ENCODE measurements at places on chromosomes 11 and 22. TPM values are rescaled to one million over a fixed set of nuclear protein-coding genes. Genes with fewer than 3 reads are reported as not detected.
A peak's percentile ranks its signal among the peaks of the same experiment; 100 is the strongest.

GRCh38 chr11:129766898-129767604 is 48.6 kb upstream of the TMEM45B start:
- no peaks in the 10 kb centered on the region for H3K27me3 ChIP-seq
- no peak overlapping the region for H3K4me3 ChIP-seq
- H3K36me3 ChIP-seq: no peaks in the 10 kb centered on the region
- no peak overlapping the region for H3K27ac ChIP-seq
- no peaks in the 10 kb centered on the region for H3K4me1 ChIP-seq

- no peaks in the 10 kb centered on the region for H3K27me3 ChIP-seq
- peak; percentile 86 for DNase-seq
- no peaks in the 10 kb centered on the region for H3K36me3 ChIP-seq
- H3K4me1 ChIP-seq: peaks cover 51% of the 10 kb centered on the region
- H3K4me3 ChIP-seq: no peak overlapping the region
Measured at GRCh38 chr11:122709039-122709760, 53.7 kb downstream of the UBASH3B start.

DNA sequence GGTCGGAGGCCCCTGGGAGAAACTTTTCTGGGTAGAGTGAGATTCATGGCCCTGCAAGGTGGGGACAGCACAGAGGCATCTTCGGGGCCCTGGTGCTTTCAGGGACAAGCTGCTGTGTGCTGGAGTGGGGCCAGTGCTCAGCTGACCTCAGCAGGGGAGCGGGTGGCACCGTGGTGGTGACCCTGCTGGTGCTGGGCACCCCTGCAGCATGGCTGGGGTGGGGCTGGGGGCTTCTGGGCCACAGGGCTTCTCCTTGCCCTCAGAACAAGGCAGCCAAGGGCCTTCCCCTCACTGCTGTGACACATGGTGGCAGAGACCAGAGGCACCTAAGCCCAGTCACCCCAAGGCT is 24.9 kb upstream of the GNB1L start:
- no peaks in the 10 kb centered on the region for H3K36me3 ChIP-seq
- peak overlapping the region; percentile 14 for H3K27ac ChIP-seq
- H3K4me1 ChIP-seq: peaks cover 68% of the 10 kb centered on the region
- no peak for DNase-seq
- H3K27me3 ChIP-seq: no peaks in the 10 kb centered on the region

GRCh38 chr22:46162285-46162684 is 12.0 kb downstream of the PPARA start:
- H3K36me3 ChIP-seq: no peaks in the 10 kb centered on the region
- no peak for DNase-seq
- H3K4me1 ChIP-seq: peaks cover 9% of the 10 kb centered on the region
- H3K4me3 ChIP-seq: no peak overlapping the region
- H3K27me3 ChIP-seq: no peaks in the 10 kb centered on the region

- H3K4me1 ChIP-seq: peaks cover 59% of the 10 kb centered on the region
- H3K4me3 ChIP-seq: no peak overlapping the region
- H3K27me3 ChIP-seq: no peaks in the 10 kb centered on the region
- no peak overlapping the region for H3K27ac ChIP-seq
- peaks cover 49% of the 10 kb centered on the region for H3K36me3 ChIP-seq
Measured at GRCh38 chr22:39311592-39312400, 7.6 kb downstream of the RPL3 start.

DNA sequence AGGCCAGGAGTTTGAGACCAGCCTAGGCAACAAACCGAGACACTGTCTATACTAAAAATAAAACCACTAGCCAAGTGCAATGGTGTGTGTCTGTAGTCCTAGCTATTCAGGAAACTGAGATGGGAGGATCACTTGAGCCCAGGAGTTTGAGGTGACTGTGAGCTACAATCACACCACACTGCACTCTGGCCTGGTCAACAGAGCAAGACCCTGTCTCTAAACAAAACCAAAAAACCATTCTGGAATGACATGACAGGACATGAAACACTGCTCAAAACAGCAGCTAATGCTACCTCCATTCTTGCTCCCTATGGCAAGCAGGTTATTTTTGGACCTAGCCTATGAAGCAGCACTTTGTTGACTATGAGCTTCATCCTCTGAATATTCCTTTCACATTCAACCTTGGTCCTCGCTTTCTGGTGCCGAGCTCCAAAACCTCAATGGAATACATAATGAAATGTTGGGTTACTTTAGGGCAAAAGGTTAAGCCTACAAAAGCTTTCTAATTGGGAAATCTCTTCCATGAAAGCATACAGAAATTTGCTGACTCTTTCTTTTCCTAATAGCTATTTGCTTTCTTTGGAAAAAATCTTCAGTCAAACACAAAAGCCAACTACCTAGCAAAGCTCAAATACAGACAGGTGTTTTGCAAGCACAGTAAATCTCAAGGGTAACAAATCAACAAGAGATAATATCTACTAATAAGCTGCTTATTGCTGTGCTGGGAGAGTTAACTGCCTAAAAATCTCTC is 21.1 kb downstream of the SIK3 start:
- no peak overlapping the region for H3K27ac ChIP-seq
- peaks cover 10% of the 10 kb centered on the region for H3K4me1 ChIP-seq
- no peaks in the 10 kb centered on the region for H3K36me3 ChIP-seq

DNA sequence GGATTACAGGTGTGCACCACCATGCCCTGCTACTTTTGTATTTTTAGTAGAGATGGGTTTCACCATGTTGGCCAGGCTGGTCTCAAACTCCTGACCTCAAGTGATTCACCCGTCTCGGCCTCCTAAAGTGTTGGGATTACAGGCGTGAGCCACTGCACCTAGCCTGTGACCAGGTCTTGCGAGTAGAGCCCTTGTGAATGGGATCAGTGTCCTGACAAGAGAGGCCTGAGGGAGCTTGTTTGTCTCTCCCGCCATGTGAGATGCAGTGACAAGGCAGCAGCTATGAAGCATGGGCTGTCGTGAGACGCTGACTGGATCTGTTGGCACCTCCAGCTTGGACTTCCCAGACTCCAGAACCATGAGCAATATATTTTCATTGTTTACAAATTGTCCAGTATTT is 69.3 kb downstream of the LRRC32 start:
- DNase-seq: no peak
- no peaks in the 10 kb centered on the region for H3K27me3 ChIP-seq
- no peaks in the 10 kb centered on the region for H3K36me3 ChIP-seq
- peaks cover 18% of the 10 kb centered on the region for H3K4me1 ChIP-seq

GRCh38 chr11:116232364-116232828 is 540.4 kb downstream of the BUD13 start:
- no peak overlapping the region for H3K4me3 ChIP-seq
- no peak overlapping the region for H3K27ac ChIP-seq
- H3K27me3 ChIP-seq: no peaks in the 10 kb centered on the region
- DNase-seq: peak; percentile 26

DNA sequence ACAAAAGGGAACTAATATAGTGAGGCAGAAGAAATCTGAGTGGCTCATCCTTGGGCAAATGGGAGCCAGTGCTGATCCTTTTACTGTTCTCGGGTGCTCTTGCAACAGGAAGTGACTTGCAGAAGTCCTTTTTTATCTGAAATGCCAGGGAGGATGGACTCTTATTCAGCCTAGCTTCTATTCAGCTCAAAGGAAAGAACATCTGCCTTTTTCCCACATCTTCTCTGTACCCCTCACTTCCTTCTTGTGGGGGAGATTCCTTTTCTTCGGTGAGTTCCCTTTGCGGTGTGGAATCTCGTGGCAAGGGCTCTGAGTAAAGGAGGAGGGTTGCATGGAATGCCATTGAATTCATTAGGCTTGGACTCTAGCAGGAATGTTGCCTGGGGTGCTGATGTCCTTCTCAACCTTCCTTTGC is 76.2 kb downstream of the ZBTB16 start:
- no peak overlapping the region for H3K4me3 ChIP-seq
- H3K36me3 ChIP-seq: no peaks in the 10 kb centered on the region

- peak overlapping the region; percentile 97 for H3K27ac ChIP-seq
- H3K4me1 ChIP-seq: peaks cover 21% of the 10 kb centered on the region
- peaks cover 18% of the 10 kb centered on the region for H3K36me3 ChIP-seq
Measured at GRCh38 chr11:70204466-70204799, 1.3 kb downstream of the FADD start.

DNA sequence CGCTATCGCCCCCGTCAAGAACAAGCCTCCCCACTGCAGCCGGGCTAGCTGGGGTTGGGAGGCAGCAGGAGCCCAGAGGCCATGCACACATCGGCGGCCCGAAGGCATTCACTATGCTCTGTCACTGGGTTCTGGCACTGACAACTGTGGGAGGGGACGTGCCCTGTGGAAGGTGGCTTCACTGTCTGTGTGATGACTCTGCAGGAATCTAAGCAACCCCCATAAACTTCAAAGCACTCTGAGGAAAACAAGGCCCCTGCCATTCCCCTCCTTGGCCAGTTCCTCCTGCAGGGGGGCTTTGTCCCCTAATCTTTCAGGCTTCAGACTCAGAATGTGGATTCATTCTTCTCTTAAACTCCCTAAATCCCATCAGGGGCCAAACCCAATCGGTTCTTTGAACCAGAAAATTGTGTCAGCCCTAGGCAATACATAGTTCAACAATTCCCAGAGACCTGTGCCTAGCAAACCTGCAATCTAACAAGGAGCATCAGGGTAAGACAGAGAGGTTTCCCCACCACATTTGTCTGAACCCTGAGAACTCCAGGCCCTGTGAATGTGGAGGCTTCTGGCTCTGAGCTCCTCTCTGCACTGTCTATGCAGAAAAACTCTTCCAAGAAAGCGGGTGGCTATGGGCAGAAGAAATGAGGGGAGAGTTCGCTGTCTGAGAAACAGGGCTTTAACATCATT is 1477.2 kb downstream of the TBC1D22A start:
- no peak overlapping the region for H3K4me3 ChIP-seq
- no peaks in the 10 kb centered on the region for H3K4me1 ChIP-seq
- no peak for DNase-seq
- H3K27ac ChIP-seq: no peak overlapping the region
- no peaks in the 10 kb centered on the region for H3K27me3 ChIP-seq

DNA sequence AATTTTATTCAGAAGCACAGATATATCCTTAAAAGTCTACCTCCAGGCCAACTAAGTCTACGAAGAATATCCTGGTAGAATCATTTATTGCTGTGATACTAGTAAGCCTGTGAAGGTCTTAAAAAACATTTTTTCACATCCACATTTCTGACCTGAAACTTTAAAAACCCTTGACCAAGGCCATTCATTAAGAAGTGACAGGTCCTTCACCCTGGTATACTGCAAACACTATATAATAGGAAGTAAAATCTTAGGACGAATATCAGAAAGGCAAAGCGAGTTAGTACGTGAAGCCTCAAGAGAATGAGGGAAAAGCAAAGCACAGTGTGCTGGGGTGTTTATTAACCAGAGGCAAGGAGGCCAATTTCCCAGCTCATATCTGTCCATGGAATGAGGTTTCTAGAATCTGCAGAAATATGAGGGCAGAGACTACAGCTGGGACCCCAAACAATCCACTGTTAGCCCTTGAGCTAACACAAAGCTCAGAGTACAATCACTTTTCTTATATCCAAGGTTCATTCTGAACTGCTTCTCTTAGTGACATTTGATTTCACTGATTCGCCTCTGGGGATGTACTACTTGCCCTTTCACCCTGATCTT is 71.0 kb downstream of the AMBRA1 start:
- no peaks in the 10 kb centered on the region for H3K27me3 ChIP-seq
- H3K4me3 ChIP-seq: no peak overlapping the region
- DNase-seq: no peak
- peaks cover 19% of the 10 kb centered on the region for H3K4me1 ChIP-seq

GRCh38 chr11:126061707-126062678 is 673 bp downstream of the CDON start:
- no peak for DNase-seq
- H3K4me1 ChIP-seq: no peaks in the 10 kb centered on the region
- H3K27me3 ChIP-seq: peaks cover 49% of the 10 kb centered on the region
- no peak overlapping the region for H3K27ac ChIP-seq
- H3K36me3 ChIP-seq: no peaks in the 10 kb centered on the region

GRCh38 chr11:22763166-22763565 is 66.4 kb downstream of the SVIP start:
- H3K27me3 ChIP-seq: no peaks in the 10 kb centered on the region
- H3K27ac ChIP-seq: no peak overlapping the region
- no peak overlapping the region for H3K4me3 ChIP-seq
- DNase-seq: no peak
- H3K4me1 ChIP-seq: no peaks in the 10 kb centered on the region

- H3K27me3 ChIP-seq: no peaks in the 10 kb centered on the region
- no peak overlapping the region for H3K27ac ChIP-seq
- H3K4me1 ChIP-seq: peaks cover 10% of the 10 kb centered on the region
- no peaks in the 10 kb centered on the region for H3K36me3 ChIP-seq
- no peak for DNase-seq
- H3K4me3 ChIP-seq: no peak overlapping the region
Measured at GRCh38 chr11:76690736-76691135, 20.2 kb upstream of the LRRC32 start.

DNA sequence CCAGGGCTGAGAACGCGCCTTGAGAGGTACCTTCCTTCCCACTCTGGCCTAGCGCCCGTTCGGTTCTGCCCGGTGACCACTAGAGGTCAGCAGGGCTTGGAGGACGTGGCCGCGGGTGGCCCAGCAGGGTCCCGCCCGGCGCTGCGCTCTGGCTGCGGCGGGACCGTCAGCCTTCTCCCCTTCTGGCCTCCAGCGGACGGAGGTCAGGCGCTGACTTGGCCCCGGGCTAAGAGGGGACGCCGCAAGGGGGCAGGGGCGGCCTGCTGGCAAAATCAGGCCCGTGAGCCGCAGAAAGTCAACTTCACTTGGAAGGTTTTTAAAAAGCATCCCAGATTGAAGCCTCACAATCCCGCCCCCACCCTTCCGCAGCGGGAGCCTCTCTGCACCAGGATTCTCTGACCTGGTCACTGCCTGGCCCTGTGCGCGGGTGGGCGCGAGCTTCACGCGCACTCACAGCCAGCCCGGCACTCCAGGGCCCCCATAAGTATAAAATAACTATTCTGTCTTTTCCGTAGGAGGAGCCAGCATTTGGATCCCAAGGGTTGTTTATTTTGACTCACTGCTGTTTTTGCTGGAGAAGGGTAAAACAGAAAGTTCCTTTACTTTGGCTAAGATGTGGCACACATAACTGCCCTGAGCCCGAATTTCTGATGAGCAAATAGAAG is 23.2 kb upstream of the ZBTB16 start:
- H3K4me1 ChIP-seq: no peaks in the 10 kb centered on the region
- H3K27me3 ChIP-seq: peaks cover 19% of the 10 kb centered on the region
- H3K36me3 ChIP-seq: no peaks in the 10 kb centered on the region
- no peak overlapping the region for H3K4me3 ChIP-seq
- DNase-seq: no peak
- no peak overlapping the region for H3K27ac ChIP-seq

- peaks cover 54% of the 10 kb centered on the region for H3K27me3 ChIP-seq
- no peak for DNase-seq
- H3K27ac ChIP-seq: no peak overlapping the region
- no peaks in the 10 kb centered on the region for H3K4me1 ChIP-seq
- H3K36me3 ChIP-seq: no peaks in the 10 kb centered on the region
- no peak overlapping the region for H3K4me3 ChIP-seq
Measured at GRCh38 chr11:114061681-114062049, 2.2 kb downstream of the ZBTB16 start.

- no peaks in the 10 kb centered on the region for H3K27me3 ChIP-seq
- no peak overlapping the region for H3K4me3 ChIP-seq
- DNase-seq: no peak
- no peak overlapping the region for H3K27ac ChIP-seq
- H3K36me3 ChIP-seq: peaks cover 8% of the 10 kb centered on the region
Measured at GRCh38 chr22:30002861-30003486, 77.3 kb upstream of the HORMAD2 start.

Gene ACTN3
- total RNA-seq: not detected

Gene OLFML1
- total RNA-seq: not detected

Gene AQP11
- 0.48 TPM for total RNA-seq

Gene MRGPRE
- total RNA-seq: not detected

Gene ARRB1
- 22.7 TPM for total RNA-seq

Gene MEI1
- total RNA-seq: 0.19 TPM

Gene IGLL1
- not detected for total RNA-seq

Gene ARFGAP3
- total RNA-seq: 64.1 TPM

Gene CNTN5
- total RNA-seq: 1.1 TPM

Measured in astrocyte (in vitro differentiated cells and primary cell).